ENCODE measurements at places on chromosomes 5 and 9.

DNA sequence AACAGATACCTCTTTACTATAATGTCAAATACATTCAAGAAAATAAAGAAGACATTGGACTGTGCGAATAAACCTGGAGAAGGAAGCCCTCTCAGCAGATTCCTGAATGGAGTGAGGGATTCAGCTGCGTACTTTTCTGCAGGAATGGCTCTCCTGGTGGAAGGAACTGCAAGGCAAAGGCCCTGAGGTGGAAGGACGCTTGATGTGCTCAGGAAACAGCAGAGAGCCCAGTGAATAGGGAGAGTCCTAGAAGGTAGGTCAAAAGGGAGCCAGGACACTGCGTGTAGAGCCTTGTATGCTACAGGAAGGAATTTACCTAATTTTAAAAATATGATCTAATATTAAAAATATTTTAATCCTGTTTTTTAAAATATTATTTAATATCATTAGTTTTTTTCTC, 68.5 kb upstream of the TTC23L start:
- DNase-seq, result no peak

DNA sequence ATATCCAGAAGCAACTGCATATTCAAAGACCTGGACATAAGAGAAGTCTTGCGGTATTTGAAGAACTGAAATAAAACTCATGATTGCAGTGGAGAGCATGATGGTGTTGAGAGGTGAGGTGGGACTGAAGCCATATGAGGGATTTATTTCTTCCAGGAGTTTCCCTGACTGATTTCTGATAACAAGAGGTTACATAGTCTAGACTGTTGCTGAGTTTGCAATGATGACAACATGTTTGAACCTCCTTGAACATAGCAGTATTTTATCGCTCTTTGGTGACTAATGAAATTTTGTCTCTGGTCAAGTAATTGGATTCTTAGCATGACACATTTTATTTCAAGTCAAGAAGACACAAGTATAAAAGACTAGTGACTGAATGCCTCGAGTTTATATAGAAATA, 61.8 kb downstream of the ACTBL2 start:
- no peak for DNase-seq

DNA sequence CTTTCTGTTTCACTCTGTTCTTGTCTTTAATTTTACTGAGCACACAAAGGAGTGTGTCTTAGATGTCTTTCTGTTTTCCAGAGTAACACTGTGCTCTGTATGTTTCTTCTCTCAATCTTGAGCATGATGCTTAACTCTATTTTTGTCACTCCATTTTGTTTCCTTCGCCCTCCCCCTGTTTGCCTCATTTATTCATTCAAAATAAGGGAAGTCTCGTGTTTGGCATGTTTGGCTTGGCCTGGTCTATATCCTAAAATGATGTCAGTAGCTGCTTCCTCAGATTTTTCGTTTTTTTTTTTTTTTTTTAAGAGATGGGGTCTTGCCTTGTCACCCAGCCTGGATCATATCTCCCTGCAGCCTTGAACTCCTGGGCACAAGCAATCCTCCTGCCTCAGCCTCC, 22.0 kb downstream of the ZNF618 start:
- DNase-seq, result no peak

- no peak for DNase-seq
Measured at GRCh38 chr9:133181561-133181960, 17.8 kb upstream of the GBGT1 start.

GRCh38 chr5:45037927-45038326, 229.2 kb downstream of the MRPS30 start:
- no peak for DNase-seq

DNA sequence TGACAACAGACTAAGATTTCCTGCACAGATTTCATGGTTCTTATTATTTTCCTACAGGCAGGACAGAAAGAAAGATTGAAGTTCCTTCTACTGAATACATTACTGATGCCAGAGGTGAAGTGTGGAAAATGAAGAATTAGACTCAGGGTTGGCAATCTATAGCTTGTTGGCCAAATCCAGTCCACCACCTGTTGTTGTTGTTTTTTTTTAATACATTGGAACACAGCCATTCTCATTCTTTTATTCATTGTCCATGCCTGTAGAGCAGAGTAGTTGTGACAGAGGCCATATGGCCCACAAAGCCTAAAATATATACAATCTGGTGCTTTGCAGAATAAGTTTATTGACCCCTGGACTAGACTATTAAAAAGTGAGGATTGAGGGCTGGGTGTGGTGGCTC, 5.8 kb upstream of the PLPPR1 start:
- DNase-seq, result no peak

- DNase-seq, result no peak
Measured at GRCh38 chr9:128625391-128626146, 31.1 kb downstream of the DYNC2I2 start.

DNA sequence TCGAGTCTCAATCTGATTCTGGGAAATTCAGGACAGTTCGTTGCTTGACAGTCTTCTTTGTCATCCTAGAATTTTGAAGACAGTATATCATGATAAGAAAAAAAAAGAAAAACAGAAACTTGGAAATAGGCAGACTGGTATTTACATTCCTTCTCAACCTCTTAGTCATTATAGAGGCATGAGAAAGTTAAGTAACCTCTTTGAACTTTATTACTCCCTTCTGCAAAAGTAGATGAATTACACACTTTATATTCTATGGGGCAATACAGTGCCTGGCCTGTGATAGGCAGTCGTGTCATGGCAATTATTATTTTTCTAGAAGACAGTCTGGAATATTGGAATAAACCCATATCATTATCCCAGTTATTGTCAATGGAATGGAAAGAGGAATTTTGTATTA, 828.9 kb downstream of the TLR4 start:
- no peak for DNase-seq

DNA sequence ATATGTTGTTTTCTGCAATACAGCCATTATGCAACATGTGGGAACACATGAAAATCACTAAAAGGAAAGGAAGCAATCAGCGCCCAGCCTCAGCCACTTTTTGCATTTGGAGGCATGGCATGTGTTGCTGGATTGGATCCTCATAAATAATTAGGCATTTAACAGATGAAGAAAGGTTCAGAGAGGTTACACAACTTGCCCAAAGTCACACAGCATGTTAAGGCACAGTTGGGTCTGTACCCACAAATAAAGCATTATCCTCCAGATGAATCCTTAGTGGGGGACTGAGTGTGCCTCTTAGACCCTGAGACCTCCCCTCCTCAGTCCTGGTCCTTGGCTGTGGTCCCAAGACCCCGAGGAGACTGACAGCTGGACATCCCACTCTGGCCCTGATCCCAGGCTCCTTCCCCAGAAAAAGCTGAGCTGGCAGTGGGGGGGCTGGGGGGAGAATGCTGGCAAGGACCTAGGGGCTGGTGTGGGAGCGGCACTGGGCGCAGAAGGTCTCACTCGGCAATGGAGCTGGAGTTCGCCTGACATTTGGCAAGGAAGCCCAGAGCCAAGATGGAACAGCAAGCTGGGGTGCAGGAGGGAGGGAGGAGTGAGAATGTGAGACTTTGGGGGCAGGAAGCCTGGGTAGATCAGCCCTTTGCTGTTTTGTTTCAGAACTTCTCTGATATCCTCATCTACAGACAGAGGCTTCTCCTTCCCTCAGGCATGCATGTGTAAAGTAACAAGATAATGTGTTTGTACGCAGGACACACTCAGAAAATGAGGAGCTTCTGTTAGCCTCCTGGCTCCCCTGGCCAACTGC, 6.9 kb upstream of the AKNA start:
- no peak for DNase-seq

DNA sequence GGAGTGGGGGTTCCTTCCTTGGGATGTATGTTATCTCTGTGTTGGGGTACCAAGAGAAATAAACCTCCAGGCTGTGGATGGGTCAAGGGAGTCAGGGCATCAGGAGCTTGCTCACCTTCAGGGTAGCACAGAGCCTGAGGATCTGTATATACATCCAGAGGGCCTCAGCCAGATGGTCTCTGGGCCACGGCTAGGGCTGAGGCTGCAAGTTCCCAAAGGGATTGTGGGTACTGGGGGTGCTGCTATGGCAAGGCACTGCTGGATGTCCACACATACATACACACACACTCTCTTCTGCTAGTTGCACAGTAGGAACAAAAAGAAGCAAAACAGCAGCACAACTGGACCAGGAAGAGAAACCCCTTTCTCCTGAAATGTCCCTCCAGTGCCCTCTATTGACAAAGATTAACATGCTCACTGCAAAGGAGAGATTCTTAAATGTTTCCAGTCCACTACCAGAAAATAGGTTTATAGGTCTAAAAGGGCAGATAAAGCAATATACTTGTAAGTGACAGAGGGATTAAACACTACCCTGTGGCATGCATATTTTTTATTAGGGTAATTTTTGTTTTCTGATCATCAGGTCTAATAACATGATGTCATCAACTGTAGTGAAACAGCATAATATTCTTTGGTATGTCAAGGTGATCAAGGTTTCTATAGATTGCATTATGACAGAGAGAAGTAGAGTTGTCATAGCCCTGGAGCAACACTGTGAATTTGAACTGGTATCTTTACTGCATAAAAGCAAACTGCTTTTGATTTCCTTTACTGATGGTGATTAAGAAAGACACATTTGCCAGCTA, 56.3 kb upstream of the KCNN2 start:
- DNase-seq, result no peak

DNA sequence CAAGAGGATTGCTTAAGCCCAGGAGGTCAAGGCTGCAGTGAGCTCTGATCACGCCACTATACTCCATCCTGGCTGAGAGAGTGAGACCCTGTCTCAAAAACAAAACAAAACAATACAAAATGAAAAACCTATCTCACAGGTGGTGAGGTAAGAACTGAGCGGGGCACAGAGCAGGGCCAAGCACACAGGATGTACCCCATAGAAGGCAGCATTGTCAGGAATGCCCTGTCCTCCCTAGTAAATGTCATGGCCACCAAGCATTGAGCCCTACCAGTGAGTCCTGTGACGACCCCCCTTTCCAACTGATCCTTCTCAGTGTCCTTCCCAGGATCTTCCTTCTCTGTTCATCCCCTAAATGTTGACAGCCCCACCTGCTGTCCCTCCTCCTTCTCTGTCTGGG, 44.6 kb upstream of the ALDH1B1 start:
- no peak for DNase-seq

DNA sequence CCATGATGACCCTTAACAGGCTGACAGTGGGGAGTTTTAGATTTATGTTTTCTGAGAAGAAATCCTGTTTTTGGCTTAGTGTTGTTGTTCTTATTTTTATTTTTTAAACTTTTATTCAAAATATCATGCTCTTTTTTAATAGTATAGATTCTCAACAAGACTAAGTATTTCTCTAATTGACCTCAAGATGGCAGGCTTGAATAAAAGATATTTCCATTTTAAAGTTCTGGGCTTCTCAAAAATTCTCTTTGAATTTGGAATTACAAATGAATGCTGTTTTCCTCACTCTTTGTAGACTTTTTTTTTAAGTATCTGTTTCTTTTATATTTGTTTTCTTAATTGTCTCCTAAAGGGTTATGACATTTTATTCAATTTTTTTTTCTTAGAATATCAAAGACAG, 50.0 kb upstream of the SH3GL2 start:
- DNase-seq, result no peak

GRCh38 chr5:32230356-32231099, 56.4 kb upstream of the GOLPH3 start:
- DNase-seq, result no peak

DNA sequence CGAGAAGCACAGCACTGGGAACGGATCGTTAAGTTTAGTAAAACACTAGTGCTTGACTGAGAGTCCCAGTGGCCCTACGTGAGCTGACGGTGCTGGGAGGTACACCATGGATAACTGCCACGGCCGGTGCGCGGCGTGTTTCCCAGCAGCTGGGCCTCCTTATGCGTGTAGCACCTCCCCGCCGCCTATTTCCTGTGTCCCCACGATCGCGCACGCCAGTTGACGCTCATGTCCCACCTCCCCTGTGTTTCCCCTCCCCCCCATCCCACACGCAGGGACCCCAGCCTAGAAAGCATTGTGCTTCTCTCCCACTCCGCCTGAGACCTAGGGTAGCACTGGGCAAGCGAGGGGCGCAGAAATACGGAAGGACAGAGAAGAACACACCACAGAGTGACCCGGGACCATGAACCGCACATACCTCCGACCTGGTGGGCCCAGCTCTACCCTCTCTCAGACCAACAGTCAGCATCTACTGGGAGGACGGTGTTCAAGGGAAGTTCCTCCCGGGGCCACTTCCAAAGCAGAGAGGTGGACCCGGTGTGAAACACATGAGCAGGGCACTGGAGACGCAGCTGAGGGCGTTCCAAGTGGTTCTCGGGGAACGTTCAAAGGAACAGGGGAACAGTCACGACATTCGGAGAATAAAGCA, 45.6 kb downstream of the DBH start:
- no peak for DNase-seq

DNA sequence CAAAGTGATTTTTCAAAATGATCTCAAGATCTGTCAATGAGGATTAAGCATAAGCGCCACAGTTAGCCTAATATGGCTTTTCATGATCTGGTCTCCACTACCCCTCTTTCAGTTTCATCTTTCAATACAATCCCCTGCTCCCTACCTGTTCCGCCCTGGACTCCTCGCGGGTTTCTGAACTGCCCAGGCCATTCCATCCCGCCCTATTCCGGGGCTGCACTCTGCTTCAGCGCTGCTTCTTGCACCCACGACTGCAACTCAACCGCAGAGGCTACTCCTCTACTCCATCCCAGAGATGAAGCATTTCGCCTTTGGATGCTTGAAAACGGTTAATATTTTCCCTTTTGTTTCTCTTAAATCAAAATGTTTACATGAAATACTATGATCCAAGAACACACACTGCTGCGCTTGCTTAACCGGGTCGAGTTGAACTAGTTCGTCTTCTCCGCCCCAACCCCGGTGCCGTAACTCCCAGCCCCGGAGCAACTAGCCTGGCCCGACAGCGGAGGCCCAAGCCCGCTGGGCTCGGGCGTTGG, 716 bp upstream of the OTULIN start:
- DNase-seq, result no peak

DNA sequence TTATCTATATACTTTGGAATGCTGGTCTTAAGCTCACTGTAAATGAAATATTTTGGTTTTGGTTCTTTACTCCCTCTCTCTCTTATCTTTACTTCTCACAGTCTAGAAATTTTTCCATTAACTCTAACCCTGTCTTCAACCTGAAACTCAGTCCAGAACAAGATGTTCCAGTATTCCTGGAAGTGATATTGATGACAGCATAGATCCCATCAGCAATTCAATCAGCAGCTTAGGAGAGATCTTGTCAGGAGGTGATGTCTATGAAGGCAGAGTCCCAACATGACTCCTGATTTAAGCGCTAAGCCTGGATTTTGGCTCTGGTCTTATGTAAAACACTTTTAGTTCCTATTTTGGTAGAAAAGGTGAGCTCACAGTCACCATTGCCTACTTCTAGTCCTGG, 52.6 kb downstream of the RFK start:
- no peak for DNase-seq

Data from stimulated activated CD4-positive, alpha-beta T cell treated with anti-CD3 and anti-CD28 coated beads, TNF-alpha, amount 100 ng/mL, for 4 hours (primary cell).